ENCODE measurements at places on chromosomes 12 and 14.
A peak's percentile ranks its signal among the peaks of the same experiment; 100 is the strongest.

- DNase-seq, result peak; percentile 59
Observed at GRCh38 chr14:23538785-23539184, 12.8 kb downstream of the ZFHX2 start.

- DNase-seq, result no peak
Observed at GRCh38 chr14:31138301-31138700, 69.3 kb downstream of the HECTD1 start.

DNA sequence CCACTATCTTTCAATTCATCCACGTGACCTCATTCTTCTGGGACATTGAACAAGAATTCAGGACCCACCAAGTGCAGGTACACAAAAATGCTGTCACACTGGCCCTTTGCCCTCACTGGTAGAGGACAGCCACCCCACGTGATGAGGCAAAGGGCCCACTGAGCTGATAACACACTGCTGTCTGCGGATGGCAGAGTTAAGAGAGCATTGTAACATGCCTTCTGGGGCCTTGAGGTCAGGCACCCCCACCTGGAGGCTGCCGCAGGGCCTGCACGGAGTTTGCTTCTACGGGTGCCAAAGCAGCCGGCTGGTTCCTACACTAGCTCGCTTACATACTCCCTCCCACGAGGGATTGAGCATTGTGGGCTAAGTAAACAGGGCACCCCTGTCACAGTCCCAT, 101.0 kb downstream of the LRIG3 start:
- no peak for DNase-seq

DNA sequence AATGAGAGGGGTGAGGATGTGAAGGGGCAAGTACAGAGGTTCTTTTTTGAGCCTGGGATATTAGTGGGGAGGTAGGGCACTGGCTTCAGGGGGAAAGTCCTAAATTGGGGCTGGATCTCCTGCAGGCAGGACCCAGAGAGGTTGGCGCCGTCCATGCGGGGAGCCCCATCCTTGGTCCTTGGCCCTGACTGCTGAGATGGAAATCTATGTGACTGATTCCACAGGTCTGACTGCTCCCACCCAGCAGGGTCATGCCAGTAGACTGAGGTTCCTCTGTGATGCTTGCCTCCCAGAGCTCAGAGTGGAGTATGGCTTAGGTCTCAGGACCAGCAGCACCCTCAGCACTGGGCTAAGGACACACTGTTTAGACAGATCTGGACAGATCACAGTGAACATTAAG, 988.6 kb upstream of the TMEM132C start:
- DNase-seq, result no peak

DNA sequence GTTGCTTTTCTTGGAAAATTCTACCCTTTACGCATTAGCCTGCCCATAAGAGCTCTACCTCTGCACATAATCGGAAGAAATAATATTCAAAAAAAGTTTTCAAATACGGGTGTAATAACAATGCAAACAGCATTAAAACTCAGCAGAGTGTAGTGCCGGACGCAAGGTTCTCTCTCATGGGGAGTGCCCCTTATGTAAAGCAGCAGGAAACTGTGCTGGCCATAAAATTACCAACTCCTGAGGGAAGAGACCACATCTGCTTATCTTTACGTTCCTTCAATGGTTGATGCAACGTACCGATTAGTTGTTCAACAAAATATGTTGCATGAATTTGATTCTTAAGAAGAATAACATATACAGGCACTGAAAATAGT, 118.7 kb upstream of the TMCC3 start:
- no peak for DNase-seq

DNA sequence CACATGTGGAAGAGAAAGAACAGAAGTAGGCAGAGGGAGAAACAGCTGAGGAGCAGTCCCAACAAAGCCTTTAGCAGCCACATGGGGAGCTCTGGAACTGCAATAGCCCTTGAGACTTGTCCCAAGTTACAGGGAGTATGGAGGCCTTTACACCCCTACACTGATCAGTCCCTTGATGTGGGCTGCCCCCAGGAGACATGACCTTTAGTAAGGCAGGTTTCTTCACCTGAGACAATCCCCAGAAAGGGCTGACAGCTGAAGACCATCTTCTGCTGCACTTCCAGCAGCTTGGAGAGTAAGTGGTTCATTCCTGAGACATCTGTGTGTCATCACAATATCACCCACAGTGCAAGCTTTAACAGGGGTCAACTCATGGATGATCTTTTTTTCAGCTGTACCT, 8.6 kb upstream of the SNAPC1 start:
- DNase-seq, result no peak

- peak; percentile 68 for DNase-seq
Observed at GRCh38 chr12:91985002-91985787, 160.5 kb downstream of the BTG1 start.

- no peak for DNase-seq
Observed at GRCh38 chr12:11798856-11799501, 149.5 kb downstream of the ETV6 start.

- DNase-seq, result no peak
Observed at GRCh38 chr12:106091446-106091820, 47.3 kb downstream of the NUAK1 start.

DNA sequence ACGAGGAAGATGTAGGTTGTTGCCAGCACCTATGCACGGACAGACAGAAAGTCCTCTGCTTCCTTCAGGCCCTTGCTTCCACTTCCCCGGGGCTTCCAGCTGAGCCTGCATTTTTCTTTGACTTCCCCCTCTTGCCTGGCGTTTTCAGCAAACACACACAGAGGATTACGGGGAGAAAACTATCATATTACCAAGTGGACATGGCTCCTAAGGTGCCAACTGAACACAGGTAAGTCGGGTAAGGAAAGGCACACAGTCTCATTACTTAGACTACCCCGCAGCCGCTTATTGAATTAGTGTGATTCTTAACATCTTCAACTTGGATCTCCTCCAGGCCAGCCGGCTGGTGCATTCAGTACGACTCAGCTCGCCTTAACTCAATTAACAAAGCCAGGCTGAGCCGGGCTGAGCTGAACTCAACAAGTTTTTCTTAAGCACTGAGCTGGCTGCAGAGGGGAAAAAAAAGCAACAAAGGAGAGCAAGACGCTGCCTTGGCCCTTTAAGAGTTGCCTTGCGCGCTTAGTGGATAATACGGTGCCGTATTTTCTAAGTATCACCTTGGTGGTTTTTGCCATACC, 19.2 kb upstream of the MAP1LC3B2 start:
- peak; percentile 79 for DNase-seq

DNA sequence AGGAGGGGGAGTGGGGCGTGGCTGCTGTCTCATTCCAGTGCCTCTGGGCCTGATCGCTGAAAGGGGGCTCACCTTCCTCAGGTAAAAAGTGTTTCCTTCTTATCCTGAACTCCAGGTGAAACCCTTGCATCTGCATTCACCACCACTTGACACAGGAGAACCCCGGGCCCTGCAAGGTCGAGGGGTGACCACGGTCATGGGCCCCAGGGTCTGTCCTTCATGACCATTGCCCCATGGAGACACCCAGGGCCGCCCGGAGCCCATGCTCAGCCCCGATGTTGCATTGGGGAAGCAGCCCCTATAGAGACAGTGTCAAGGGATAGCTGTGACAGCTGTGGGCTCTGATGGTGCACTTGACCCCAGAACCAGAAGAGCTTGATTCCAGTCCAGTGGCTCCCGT, 34.4 kb upstream of the DYNC1H1 start:
- DNase-seq, result no peak

DNA sequence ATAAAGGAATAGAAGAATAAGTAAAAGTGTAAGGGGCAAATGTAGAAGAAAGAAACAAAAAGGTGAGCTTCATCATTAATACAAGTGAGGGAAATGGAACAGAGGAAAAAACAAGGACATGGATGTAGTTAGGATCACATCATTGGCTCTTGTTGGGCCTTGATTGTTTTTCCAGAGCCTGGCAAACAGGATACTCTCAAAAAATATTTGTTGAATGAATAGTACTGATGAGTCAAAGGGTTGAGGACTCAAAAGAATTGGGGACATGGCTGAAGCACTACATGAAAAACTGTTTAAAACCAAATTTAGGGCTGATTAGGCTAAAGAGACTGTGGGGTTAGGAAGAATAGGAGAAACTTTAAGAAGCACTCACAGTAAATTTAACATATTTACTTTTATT, 11.4 kb upstream of the SRP54 start:
- no peak for DNase-seq

GRCh38 chr12:1839464-1839863, 19.1 kb downstream of the LRTM2 start:
- no peak for DNase-seq

DNA sequence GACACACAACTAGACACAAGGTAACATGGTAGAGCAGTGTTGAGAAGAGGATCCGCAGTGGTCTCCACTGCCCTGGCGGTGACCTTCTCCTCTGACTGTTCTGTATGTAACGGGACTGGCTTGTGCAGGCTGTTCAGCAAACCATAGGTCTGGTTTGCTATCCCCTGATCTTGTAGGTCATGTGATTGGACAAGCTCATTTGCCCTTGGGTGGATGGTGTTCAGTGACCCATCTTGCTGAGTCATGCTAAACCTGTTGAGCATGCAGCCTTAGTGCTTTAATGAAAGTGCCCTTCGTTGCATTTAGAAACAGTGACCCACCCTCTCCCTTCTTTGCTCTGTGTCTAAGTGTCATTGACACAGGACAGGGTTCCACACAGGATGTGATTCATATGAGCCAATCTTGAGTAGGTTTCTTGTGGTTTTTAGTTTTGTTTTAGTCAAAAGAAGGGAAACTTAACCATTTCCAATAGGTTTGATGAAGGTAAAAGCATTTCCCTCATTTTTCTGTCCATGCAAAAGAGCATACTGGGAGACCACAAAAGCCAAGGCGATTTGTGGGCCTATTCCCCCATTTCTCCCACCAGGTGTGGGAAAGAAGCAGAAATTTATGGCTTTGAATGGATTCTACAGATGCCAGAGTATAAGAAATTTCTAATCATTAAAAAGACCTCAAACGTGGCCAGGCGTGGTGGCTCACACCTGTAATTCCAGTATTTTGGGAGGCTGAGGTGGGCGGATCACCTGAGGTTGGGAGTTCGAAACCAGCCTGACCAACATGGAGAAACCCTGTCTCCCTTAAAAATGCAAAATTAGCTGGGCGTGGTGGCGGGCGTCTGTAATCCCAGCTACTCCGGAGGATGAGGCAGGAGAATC, 32.6 kb upstream of the HIF1A start:
- DNase-seq, result no peak

GRCh38 chr12:13293096-13293495, 96.6 kb downstream of the EMP1 start:
- DNase-seq, result no peak

DNA sequence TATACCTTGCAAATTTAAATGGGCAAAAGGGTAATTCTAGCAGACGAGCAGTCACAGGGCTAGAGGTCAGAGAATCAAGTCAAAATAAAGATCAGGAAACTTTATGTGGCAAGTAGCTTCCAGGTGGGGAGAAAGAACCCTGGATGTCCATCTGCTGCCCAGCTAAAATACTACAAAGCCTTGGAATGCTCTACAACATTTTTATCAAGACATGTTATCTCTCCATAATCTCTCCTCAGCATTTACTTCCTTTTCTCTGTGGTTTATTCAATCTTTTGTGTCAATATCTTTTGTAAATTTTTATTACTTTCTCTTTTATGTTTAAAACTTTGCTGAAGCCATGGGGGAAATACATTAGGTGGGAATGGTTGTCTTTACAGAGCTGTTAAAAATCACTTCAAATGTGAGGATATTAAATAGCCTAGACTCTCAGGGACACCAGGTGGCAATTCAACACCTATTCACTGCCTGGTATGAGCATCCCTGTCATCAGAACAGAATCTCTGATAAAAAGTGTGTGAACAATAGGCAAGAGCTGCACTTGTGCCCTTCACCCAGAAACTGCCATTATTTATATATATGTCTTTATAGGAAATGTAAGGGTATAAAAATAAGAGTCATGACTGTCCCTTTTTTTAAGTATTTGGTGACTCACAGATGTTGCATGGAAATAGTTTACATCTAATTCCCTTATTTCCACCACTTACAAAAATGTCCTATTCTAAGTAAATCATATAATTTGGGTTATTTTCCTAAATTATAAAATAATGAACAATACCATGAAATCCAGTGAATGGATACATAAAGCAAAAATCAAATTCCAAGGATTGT, 152.9 kb downstream of the EPS8 start:
- no peak for DNase-seq

DNA sequence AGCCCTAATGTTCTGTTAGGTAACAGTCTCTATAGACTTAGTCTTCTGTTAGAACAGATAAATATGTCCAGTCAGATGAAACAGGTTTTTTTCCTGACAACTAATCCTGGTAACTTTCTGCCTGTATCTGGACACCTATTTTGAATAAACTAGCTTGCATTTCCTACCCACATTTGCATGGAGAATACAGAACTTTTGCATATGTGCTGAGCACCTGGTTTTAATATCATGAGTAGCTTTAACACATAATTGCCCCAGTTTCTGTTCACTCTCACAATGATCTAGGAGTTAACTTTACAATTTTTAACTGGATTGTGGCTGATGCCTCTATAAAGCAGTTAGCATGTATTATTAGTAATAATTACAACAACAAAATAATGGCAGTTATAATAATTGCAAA, 111.7 kb downstream of the KTN1 start:
- no peak for DNase-seq

GRCh38 chr12:110637869-110638441, 24.0 kb downstream of the TCTN1 start:
- DNase-seq, result no peak

DNA sequence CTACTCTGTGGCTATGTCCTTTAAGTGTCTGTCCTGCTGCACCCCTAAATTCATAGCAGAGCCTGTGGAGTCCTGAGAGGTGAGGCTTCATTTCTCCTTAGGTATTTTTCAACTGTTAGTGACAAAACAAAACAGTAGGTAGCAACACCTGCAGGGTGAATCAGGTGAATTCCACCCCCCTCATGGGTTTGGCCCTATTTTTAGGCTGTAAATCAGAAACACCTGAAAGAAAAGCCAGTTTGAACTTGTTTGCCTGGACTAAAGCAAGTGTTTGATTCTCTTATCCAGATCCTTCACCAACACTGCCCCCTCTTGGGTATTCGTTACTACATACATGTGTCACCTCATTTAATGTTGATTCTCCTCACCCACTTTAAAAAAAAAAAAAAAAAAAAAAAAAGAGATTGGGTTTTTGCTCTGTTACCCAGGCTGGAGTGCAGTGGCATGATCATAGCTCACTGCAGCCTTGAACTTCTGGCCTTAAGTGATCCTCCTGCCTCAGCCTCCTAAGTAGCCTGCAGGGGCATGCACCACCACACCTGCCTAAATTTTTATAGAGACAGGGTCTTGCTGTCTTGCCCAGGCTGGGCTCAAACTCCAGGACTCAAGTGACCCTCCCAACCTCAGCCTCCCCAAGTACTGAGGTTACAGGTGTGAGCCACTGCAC, 10.3 kb downstream of the TBPL2 start:
- DNase-seq, result no peak

DNA sequence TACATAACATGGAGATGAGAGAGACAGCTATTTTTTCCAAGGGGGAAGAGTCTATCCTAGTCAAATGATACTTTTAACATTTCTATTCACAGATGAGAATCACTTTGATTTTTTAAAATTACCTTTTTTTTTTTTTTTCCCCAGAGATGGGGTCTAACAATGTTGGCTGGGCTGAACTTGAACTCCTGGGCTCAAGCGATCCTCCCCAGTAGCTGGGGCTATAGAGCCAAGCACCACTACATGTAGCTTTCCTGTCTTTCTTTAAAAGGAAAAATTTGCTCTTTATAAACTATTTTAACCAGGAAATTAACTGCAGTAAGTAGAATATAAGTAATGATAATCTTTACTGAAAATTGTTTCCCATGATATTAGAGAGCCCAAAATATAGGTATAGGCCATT, 3.3 kb downstream of the PRICKLE1 start:
- no peak for DNase-seq

GRCh38 chr12:120224304-120225199, 23.6 kb upstream of the RPLP0 start:
- DNase-seq, result no peak

GRCh38 chr14:50397390-50398188, 908 bp upstream of the CDKL1 start:
- no peak for DNase-seq

- DNase-seq, result no peak
Observed at GRCh38 chr12:8841778-8842177, 19.4 kb downstream of the A2ML1 start.
